ENCODE measurements at places on chromosomes 12 and 14.

GRCh38 chr14:83867566-83868225 is 1662.2 kb upstream of the FLRT2 start:
- DNase-seq, result peak; percentile 68

DNA sequence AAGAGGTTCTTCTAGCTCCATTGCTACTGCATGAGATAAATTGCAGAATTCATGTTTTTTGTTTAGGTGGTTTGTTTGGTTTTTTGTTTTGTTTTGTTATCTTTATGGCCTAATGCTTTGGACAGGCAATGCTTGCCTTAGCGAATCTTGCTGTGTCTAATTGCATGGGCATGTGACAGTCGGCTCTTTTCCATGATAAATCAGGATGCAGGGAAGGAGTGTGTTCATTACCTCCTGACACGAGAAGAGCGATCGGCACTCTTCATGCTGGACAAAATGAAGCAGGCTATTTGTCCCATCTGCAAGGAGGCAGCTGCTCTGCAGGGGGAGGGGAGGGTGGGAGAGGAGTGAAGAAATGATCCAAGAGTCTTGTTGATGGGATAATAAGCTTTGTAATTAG is 6.5 kb downstream of the CCDC60 start:
- DNase-seq, result no peak

DNA sequence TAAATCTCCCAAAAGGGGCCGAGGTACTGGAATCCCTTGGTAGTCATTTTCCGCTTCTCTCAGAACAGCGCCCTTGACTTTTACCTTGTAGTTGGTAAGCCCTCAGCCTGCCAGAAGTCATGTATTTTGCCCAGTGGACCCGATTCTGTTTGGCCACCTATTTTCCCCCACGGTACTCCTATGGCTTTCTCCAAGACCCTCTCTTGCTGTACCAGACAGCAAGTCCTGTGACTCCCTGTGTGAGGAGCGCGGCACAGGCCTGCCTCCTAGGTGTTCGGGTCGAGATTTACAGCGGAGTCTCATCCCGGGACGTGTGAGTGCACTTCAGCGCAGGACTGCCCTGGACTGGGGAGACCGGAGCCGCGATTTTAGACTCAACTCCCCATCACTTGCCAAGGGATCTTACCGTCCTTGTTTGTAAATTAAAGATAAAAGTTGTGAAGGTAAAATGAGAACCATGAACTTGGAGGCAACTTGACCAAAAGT is 1.1 kb upstream of the MBD6 start:
- peak; percentile 67 for DNase-seq

DNA sequence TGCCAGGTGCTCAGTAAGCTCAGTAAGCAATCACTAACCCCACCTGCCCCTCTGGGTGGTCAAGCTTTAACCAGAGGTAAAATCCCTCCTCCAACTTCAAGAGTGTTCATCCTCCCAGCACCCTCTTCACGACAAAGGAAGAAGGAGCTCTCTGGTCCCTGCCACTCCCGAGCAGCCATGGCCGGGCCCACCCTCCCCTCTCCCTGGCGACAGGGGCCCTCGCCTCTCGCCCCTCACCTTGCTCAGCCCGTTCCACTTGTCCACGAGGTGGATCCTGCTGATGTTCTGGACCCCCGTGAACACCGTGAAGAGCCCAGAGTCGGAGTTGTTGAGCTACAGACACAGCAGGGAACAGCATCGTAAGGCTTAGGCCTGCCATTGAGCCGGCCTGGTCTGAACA is 52.0 kb downstream of the SCARB1 start:
- no peak for DNase-seq

GRCh38 chr14:51395361-51395849 is 155.4 kb downstream of the TMX1 start:
- DNase-seq, result peak; percentile 69

DNA sequence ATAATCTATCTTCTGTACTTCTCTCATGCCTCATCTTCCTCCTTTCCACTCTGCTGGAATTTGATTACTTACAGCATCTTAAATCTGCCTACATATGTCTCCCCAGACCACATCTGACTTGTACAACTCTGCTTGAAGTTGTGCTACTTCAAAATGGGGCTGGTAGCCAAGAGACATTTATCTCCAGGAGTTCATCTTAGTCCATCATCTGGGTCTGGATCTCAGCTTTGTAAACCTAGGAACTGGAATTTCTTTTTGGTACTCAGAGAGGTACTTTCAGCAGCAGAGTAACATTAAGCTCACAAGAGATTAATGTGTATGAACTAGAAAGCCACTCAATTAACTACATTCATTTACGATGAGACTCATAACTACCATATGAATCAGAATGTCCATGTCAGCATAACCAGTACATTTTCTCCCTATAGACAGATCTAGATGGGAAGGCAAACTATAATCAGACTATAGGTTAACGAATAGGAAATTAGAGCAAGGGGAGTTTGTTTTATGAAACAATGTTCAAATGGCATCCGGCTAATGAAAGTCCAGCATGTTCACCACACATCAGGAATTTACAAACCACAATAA is 178.8 kb downstream of the CEP128 start:
- no peak for DNase-seq

DNA sequence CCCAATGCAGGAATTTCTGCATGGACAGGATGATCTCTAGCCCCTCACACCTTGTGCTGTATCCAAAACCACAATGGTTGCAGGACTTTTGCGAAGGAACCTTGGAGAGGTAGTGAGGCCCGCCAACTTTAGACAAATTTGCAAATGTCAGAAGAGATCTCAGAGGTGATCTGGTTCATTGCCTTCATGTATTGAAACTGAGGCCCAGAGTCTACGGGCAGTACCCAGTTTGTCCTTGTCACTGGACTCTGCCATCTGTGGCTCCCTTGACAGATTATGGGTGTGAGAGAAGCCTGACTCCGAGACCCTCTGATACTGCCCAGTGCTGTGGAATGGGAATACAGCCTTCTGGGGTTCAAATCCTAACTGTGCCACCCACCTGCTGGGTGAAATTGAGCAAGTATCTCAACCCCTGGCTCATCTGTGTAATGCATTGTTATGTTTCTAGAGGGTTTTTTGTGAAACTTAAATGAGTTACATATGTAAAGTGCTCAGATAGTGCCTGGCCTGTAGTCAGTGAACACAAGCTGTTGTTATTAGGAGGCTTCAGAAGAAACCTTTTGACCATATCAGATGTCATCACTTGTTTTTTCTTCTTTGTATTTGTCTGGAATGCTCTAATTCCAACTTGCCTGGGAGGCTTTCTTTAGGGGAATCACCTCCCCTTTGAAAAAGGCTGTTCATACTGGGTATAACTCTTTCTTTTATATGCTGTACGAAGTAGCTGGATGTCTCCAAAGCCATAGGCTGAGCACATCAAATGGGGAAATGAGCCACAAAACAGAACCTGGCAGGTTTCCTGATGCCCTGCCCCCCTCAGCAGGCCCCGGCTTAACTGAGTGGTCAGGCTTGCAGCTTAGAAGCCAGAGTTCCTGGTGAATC is 71.4 kb upstream of the SRSF5 start:
- DNase-seq, result peak; percentile 71

DNA sequence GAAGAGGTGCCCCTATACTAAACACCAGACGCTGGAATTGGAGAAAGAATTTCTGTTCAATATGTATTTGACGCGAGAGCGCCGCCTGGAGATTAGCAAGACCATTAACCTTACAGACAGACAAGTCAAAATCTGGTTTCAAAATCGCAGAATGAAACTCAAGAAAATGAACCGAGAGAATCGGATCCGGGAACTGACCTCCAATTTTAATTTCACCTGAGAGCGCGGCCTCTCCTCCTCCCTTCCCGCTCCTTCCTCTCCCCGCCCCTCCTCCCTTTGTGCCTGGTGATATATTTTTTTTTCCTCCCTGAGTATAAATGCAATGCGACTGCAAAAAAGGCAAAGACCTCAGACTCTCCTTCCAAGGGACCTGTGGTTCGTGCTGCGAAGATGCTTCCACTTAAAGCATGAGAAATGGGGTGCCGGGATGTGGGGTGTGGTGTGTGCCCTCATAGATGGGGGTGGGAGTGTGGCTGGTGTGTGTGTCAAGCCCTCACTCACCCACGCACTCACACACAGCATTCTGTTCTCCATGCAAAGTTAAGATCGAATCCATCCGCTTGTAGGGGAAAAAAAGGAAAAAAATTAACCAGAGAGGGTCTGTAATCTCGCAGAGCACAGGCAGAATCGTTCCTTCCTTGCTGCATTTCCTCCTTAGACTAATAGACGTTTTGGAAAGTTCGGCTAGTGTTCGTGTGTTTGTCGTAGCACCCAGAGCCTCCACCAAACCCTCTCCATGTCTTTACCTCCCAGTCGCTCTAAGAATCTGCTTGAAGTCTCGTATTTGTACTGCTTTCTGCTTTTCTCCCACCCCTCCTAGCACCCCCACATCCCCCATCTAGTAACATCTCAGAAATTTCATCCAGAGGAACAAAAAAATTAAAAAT is 4.5 kb downstream of the HOXC10 start:
- DNase-seq, result peak; percentile 79

DNA sequence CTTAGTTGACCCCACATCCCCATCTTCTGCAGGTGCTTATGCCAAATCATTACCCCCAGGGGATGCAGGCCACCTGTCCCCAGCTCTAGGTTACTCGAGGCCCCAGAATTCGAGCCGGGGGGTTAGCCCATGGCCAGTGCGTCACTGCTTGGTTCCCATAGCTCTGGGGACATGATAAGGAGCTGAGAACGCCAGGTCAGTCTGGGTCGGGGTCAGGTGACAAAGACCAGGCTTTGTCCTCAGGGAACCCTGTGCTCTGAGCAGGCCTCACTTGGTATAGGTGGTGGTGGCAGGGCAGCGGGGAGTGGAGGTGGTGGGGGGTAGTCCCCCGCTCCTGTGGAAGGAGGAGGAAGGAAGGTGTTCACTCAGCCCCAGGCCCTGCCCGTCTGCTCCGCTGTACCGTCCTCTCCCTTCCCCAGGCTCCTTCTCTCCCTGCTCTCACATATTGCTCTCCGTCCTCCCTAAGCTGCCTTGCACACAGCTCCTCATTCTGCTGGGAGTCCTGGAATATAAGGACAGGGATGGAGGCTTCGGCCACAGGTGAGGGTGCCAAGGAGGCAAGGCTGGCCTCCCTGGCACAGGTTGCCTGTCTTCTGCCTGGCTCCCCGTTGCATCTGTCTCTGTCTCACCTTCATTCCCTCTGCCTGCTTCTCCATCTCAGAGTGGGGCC is 2.0 kb upstream of the MYH6 start:
- no peak for DNase-seq

GRCh38 chr14:84804895-84805294 is 725.0 kb upstream of the FLRT2 start:
- DNase-seq, result no peak

DNA sequence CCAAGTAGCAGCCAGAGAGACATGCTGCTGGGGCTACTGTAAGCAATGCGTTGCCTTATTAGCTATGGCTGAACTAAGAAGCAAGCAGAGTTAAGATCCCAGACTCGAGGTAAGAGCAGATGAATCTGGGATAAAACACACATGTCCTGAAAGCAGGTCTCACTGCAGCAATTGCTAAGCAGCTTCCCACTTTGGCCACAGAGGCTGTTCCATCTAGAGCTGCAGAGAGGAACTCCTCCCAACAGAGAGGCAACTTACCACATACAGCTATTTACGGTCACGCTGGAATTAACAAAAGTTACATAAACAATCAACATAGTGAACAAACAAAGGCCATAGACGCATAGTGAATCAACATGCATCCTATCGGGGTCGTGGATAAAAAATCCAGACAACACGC is 90.2 kb downstream of the KSR2 start:
- no peak for DNase-seq

DNA sequence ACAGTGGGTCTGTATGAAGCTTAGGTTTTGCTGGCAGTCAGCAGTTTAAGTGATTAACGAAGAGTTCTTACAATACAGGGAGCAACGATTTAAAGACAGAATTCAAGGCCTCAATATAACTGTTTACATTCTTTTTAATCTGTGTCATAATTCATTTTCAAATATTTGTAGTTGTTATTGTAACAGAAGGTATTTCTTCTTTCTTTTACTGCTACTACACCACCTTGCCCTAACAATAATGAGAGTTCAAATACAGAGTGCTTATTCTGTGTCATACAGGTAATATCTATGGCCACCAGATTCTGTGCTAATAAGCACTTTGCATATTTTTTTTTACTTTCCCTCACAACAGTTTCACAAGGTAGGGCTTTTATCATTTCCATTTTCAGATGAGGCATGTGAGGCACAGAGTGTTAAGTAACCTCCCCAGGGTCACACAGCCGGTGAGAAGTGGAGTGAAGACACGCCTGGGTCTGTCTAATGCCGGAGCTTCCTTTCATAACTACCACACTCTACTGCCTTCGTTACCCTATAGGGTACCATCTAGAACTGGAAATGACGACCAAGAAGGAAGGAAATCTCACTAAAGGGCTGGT is 81.9 kb downstream of the PELI2 start:
- DNase-seq, result no peak

GRCh38 chr12:124453419-124454351 is 113.7 kb downstream of the NCOR2 start:
- peak; percentile 90 for DNase-seq

DNA sequence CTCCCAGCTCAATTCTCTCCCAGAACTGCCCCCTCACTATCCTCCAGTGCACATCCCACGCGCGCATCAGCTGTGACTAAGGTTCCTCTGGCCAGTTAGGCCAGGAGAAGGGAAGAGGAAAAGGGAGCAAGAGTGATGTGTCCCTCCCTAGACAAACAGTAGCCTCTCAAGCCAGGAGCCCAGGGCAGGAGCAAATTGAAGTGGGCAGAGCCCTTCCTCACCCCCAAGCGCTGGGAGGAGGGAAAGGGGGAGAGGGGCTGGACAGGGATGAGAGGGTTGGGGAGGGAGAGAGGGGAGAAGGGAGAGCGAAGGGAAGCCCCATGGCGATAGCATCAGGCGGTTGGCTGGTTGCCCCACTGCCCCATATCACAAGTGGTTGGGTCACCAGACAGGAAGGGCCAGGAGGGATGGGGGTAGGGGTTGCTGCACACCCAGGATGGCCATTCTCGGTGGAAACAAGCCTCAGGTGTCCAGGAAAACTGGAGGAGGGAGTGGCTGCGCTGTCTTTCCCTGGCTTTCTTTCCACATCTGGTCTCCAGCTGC is 1.1 kb downstream of the CD63 start:
- DNase-seq, result no peak

GRCh38 chr12:108313241-108313605 is 25.9 kb downstream of the CMKLR1 start:
- DNase-seq, result no peak

- DNase-seq, result no peak
Observed at GRCh38 chr12:100445081-100445481, 28.6 kb upstream of the NR1H4 start.

DNA sequence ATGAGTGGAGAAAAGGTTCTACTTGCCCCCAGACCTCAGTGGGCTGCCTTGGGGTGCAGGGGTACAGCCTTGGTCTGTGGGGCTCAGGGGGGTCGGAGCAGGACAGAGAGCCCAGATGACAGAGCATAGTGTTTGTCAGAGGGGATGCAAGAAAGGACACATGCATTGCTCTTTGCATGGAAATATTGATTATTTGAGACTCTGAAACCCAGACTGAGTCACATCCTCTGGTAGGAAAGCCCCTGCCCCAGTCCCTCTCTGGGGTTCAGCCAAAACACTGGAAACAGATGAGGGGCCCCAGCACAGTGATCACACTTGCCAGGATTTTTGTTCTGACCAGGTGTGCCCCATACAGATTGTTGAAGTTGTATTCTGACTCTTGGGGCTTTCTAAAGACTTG is 1094.4 kb downstream of the BCL11B start:
- no peak for DNase-seq
